PC-3 (cell line): ENCODE measurements at places on chromosomes 5 and 9. TPM values are rescaled to one million over a fixed set of nuclear protein-coding genes. Genes with fewer than 3 reads are reported as not detected.

Gene DDX4
- not detected in 2 replicates for total RNA-seq

Gene CD14
- total RNA-seq = not detected in 2 replicates

Gene ITGA2
- 32.4 and 36.7 TPM in 2 replicates for total RNA-seq

Gene ZDHHC11B
- 0.40 and 2.1 TPM in 2 replicates for total RNA-seq

Gene TNFSF8
- total RNA-seq = not detected in 2 replicates

Gene CATSPER3
- total RNA-seq = 0.40 TPM in 1 of 2 replicates, not detected in the other

Gene ST8SIA4
- 0.63 and 0.91 TPM in 2 replicates for total RNA-seq

Gene REEP2
- 2.4 and 2.5 TPM in 2 replicates for total RNA-seq

Gene INSL6
- not detected in 2 replicates for total RNA-seq

Gene ANKRD55
- total RNA-seq = not detected in 2 replicates

Gene DMGDH
- 0.35 TPM in 1 of 2 replicates, not detected in the other for total RNA-seq

GRCh38 chr9:120562861-120563443 lies 17.0 kb downstream of the CDK5RAP2 start:
- peaks cover 6% of the 10 kb centered on the region; the same call in 1 of the 2 replicates for H3K36me3 ChIP-seq
- H3K4me3 ChIP-seq = no peak overlapping the region
- H3K27ac ChIP-seq = no peak overlapping the region

DNA sequence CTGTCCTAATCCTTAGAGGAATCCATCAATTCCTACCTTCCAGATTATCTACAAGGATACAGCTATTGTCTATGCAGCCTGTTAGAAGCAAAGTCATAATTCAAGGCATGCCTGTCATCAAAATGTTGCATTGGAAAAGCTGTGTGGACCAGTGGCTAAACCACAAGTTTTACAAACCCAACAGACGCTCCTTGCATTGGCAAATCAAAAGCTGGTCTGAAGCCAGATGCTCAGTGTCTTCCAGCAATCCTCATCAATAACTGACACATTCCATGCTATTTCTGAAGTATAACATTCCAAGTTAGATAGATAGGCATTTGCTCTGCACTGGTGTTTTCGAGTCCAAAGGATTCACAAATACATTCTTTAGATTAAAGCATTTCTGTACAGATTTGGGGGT lies 213.6 kb downstream of the EBF1 start:
- no peak overlapping the region for H3K27ac ChIP-seq
- H3K4me3 ChIP-seq = no peak overlapping the region
- H3K4me1 ChIP-seq = no peaks in the 10 kb centered on the region
- H3K36me3 ChIP-seq = no peaks in the 10 kb centered on the region
- no peak for DNase-seq

DNA sequence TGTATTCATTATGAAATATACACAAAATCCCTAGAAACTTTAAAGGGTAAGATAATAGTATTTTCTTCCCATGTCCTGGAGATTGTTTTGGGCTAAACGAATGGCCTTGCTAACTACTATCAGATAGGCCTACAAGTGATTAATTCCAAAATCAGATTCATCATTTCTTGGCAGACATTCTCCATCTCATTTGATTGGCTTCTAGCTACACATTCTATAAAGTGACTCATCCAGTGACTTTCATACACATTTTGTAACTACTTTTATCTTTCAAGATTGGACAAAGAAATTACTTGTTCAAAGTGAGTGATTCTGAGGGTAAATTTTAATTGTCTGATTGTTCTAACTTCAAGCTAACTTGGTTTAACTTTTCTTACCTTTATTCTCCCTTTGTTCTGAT lies 93.3 kb downstream of the RAPGEF6 start:
- H3K4me3 ChIP-seq = no peak overlapping the region
- H3K36me3 ChIP-seq = no peaks in the 10 kb centered on the region
- no peaks in the 10 kb centered on the region for H3K27me3 ChIP-seq
- DNase-seq = peak; percentile 78
- H3K4me1 ChIP-seq = peaks cover 27% of the 10 kb centered on the region
- no peak overlapping the region for H3K27ac ChIP-seq

GRCh38 chr5:87399720-87400119 lies 13.0 kb downstream of the CCNH start:
- H3K27ac ChIP-seq = no peak overlapping the region
- DNase-seq = no peak
- H3K4me3 ChIP-seq = no peak overlapping the region
- H3K4me1 ChIP-seq = peaks cover 14% of the 10 kb centered on the region

DNA sequence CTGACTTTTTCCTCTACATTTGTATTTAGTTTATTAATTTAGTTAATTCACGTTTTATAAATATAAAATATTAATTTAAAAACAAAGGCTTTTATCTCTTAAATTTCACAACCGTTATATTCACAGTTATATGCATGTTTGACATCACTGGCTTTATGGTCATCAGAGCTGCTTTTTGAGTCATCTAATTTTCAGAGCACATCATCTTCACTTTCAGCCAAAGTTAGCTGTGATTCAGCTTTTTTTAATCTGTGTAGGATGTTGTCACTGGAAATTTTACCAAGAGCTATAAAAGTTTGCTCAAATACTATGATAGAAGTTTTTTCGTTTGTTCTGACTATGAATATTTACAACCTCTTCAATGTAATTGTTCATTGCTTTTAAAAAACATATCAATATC lies 12.4 kb downstream of the CDC37L1 start:
- no peaks in the 10 kb centered on the region; the same call in 1 of the 2 replicates for H3K36me3 ChIP-seq
- H3K27ac ChIP-seq = no peak overlapping the region
- no peak for DNase-seq

GRCh38 chr5:176319827-176320554 lies 41.6 kb downstream of the KIAA1191 start:
- no peaks in the 10 kb centered on the region for H3K4me1 ChIP-seq
- H3K36me3 ChIP-seq = no peaks in the 10 kb centered on the region
- H3K4me3 ChIP-seq = no peak overlapping the region

GRCh38 chr5:36659411-36659810 lies 53.0 kb downstream of the SLC1A3 start:
- H3K36me3 ChIP-seq = no peaks in the 10 kb centered on the region
- DNase-seq = no peak
- H3K27ac ChIP-seq = no peak overlapping the region
- H3K27me3 ChIP-seq = no peaks in the 10 kb centered on the region
- H3K4me3 ChIP-seq = no peak overlapping the region
- H3K4me1 ChIP-seq = peaks cover 47% of the 10 kb centered on the region

GRCh38 chr9:33750307-33750838 lies 45.0 kb upstream of the PRSS3 start:
- H3K27me3 ChIP-seq = no peaks in the 10 kb centered on the region
- H3K27ac ChIP-seq = peak overlapping the region; percentile 88
- peak; percentile 42 for DNase-seq
- no peaks in the 10 kb centered on the region for H3K36me3 ChIP-seq

DNA sequence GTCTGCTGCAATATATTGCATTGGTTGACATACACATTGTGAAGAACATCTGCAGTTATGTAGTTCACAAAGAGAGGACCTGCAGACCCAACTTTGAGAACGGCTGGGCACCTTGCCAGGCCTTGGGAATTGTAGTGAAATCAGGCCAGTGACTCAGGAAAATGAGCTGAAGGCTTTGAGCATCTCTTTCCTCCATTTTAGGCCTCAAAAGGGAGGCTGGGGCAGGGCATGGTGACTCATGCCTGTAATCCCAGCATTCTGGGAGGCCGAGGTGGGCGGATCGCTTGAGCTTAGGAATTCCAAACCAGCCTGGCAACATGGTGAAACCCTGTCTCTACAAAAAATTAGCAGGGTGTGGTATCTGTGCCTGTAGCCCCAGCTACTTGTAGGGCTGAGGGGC lies 1.4 kb upstream of the IPPK start:
- H3K27me3 ChIP-seq = no peaks in the 10 kb centered on the region
- H3K36me3 ChIP-seq = no peaks in the 10 kb centered on the region

DNA sequence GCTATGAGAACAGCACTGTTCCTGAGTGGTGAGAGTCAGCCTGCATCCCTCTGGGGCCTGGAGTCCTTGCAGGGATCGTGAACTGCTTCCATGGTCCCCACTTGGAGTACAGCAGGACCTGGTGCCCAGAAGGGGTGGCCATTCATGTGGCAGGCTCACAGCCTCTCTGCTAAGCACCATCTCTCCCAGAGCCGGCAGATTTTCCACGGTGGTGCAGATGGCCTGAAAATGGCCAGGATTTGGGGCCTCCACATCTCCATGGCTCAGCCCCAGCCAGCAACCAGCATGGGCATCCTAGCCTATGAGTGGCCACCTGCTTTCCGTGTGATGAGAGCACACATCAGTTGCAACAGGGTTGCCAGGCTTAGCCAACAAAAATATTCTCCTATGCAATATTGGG lies 33.9 kb upstream of the SEMA4D start:
- H3K36me3 ChIP-seq = no peaks in the 10 kb centered on the region
- no peak for DNase-seq
- no peak overlapping the region for H3K4me3 ChIP-seq

GRCh38 chr9:87599901-87600610 lies 102.4 kb downstream of the DAPK1 start:
- H3K36me3 ChIP-seq = no peaks in the 10 kb centered on the region
- peak; percentile 57 for DNase-seq
- H3K27me3 ChIP-seq = peaks cover 70% of the 10 kb centered on the region
- no peaks in the 10 kb centered on the region for H3K4me1 ChIP-seq
- H3K4me3 ChIP-seq = no peak overlapping the region
- H3K27ac ChIP-seq = no peak overlapping the region

DNA sequence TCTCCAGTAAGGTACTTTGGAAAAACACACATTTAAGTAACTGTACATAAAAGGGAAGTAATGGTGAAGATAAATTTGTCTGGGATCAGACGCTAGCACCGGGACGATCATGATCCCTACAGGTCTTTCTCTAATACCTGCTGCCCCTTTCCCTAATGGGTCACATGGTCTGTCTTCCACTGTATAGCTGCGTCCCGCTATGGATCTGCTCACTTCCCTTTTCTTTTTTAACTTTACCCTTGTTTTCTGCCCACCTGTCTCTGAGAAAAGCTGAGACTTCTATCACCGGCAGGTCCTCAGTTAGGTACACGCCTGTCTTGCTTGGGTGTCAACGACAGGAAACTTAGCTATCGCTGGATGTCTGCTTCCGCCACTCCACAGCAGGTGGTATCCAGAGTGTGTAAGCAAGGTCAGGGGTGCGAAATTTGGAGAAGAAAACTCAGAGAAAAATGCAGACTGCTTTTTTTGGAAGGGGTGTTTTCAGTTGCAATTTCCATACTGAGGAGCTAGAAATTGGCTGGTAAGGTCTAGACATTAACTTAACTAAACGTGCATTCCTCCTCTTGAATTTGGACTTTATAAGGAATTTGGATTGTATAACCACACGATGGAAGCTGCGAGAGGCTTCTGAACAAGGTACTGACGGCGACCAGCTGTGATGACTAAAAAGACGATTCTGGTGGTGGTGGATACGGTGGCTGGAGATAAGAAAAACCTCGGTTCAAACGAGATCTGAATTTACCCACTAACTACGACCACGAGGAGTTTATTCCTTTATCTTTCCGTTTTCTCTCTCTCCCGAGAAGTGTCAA lies 1.1 kb upstream of the ICE1 start:
- peak overlapping the region; percentile 98 for H3K4me3 ChIP-seq
- H3K27ac ChIP-seq = peak overlapping the region; percentile 88
- peaks cover 35% of the 10 kb centered on the region for H3K4me1 ChIP-seq
- no peaks in the 10 kb centered on the region for H3K27me3 ChIP-seq
- H3K36me3 ChIP-seq = no peaks in the 10 kb centered on the region

GRCh38 chr9:98787766-98788335 lies 8.5 kb downstream of the ANKS6 start:
- H3K4me3 ChIP-seq = no peak overlapping the region
- H3K27ac ChIP-seq = no peak overlapping the region
- peaks cover 21% of the 10 kb centered on the region for H3K4me1 ChIP-seq
- peaks cover 8% of the 10 kb centered on the region; the same call in 1 of the 2 replicates for H3K36me3 ChIP-seq
- no peaks in the 10 kb centered on the region for H3K27me3 ChIP-seq

- H3K4me3 ChIP-seq = no peak overlapping the region
- H3K36me3 ChIP-seq = no peaks in the 10 kb centered on the region
- no peak for DNase-seq
These were observed 95.9 kb upstream of the SLC25A48 start for GRCh38 chr5:135738564-135738875.

GRCh38 chr9:27352457-27353165 lies 55.7 kb upstream of the EQTN start:
- no peaks in the 10 kb centered on the region for H3K4me1 ChIP-seq
- H3K4me3 ChIP-seq = no peak overlapping the region
- DNase-seq = no peak
- H3K27me3 ChIP-seq = no peaks in the 10 kb centered on the region
- H3K36me3 ChIP-seq = no peaks in the 10 kb centered on the region

- H3K4me3 ChIP-seq = no peak overlapping the region
- no peak for DNase-seq
These were observed 500.7 kb downstream of the TLE4 start for GRCh38 chr9:80072451-80072850.

DNA sequence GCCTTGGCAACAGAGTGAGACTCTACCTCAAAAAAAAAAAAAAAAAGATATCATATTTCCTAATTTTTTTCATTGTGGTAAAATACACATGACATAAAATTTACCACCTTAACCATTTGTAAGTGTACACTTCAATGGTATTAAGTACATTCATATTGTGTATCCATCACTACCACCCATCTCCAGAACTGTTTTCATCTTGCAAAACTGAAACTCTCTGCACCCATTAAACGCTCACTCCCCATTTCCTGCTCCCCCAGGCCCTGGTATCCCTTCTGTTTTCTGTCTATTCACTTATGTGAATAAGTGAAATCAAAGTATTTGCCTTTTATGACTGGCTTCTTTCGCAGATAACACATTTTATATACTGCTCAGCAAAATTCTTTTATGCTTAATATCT lies 12.8 kb downstream of the LRRC8A start:
- peaks cover 10% of the 10 kb centered on the region for H3K36me3 ChIP-seq
- H3K4me3 ChIP-seq = no peak overlapping the region
- H3K27me3 ChIP-seq = no peaks in the 10 kb centered on the region
- DNase-seq = no peak
- H3K4me1 ChIP-seq = peaks cover 28% of the 10 kb centered on the region

DNA sequence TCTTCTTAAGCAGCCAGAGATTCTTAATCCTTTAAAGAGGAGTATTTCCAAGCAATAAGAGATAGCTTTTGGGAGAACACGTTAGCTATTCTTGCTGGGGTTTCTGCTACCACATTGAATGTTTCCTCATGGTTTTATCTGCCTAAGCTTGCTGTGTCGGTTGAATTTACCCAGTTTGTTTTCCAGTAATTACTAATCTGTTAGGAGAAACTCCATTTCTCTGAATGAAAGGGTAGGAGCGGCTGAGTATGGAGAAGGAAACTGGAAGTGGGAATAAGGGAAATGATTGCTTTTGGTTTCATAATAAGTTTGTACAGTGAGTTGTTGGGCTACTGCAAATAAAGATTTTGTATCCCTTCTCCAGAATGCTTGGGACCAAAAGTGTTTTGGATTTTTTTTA lies 1.2 kb downstream of the JAK2 start:
- peak overlapping the region; percentile 93 for H3K27ac ChIP-seq
- peaks cover 10% of the 10 kb centered on the region; the same call in 1 of the 2 replicates for H3K36me3 ChIP-seq
- peaks cover 38% of the 10 kb centered on the region for H3K4me1 ChIP-seq
- H3K27me3 ChIP-seq = no peaks in the 10 kb centered on the region
- DNase-seq = no peak
- peak overlapping the region; percentile 85 for H3K4me3 ChIP-seq
